ENCODE measurements at places on chromosomes 13 and 19. TPM values are rescaled to one million over a fixed set of nuclear protein-coding genes. Genes with fewer than 3 reads are reported as not detected.

- no peak for DNase-seq
- no peaks in the 10 kb centered on the region for H3K27me3 ChIP-seq
- H3K4me3 ChIP-seq = no peak overlapping the region
Observed at GRCh38 chr13:108947551-108948030, 318.2 kb downstream of the MYO16 start.

GRCh38 chr13:33785384-33785783, 32.6 kb upstream of the RFC3 start:
- no peaks in the 10 kb centered on the region for H3K36me3 ChIP-seq
- no peak overlapping the region for H3K4me3 ChIP-seq
- H3K4me1 ChIP-seq = no peaks in the 10 kb centered on the region
- H3K27me3 ChIP-seq = no peaks in the 10 kb centered on the region
- H3K27ac ChIP-seq = no peak overlapping the region

DNA sequence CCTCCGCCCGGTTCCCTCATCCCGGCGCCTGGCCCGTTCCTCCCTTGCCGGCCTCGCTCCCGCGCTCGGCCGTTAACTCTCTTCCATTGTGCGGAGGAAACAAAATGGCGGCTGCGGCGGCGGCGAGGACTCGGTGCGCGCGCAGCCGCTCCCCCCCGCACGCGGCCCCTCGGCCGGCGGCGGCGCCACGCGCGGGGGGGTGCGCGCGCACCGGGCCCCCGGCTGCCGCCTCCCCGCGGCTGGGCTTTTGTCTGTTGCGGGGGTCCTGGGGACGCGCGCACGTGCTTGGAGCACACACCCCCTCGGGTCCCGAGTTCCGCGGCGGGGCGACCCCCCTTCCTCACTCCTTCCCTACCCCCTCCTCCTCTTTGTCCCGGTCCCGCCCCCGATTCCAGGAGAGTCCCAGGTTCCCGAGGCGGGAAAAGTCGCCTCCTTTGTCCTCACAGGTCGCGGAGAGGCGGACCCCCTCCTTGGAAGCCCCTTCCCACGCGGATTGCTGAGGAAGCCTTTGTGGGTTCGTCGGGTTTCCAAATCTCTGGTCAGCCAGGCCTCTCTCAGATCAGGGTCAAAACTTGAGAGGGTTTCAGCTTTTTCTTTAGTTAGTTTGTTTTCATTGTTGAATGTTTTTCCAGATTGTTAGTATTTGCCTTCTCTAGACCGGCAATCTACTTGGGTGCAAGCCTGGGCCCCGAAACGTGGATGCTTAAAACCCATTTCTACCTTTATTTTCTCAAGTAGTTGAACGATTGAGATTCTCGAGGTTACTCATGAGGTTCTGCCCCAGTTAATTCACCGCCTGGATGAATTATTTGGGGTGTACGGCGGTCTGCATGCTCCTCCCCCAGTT, 687 bp downstream of the ILF3 start:
- H3K27me3 ChIP-seq = no peaks in the 10 kb centered on the region
- peaks cover 19% of the 10 kb centered on the region for H3K36me3 ChIP-seq
- peak; percentile 72 for DNase-seq
- H3K4me3 ChIP-seq = peak overlapping the region; percentile 83
- peak overlapping the region; percentile 99 for H3K27ac ChIP-seq

- no peak overlapping the region for H3K27ac ChIP-seq
- H3K4me1 ChIP-seq = no peaks in the 10 kb centered on the region
- H3K4me3 ChIP-seq = no peak overlapping the region
- peaks cover 7% of the 10 kb centered on the region for H3K36me3 ChIP-seq
- DNase-seq = no peak
Observed at GRCh38 chr13:20671789-20672188, 31.7 kb upstream of the IL17D start.

- no peaks in the 10 kb centered on the region for H3K27me3 ChIP-seq
- H3K4me3 ChIP-seq = no peak overlapping the region
- H3K36me3 ChIP-seq = no peaks in the 10 kb centered on the region
- H3K27ac ChIP-seq = no peak overlapping the region
- DNase-seq = no peak
Observed at GRCh38 chr19:51796195-51796679, 1.3 kb downstream of the FPR3 start.

DNA sequence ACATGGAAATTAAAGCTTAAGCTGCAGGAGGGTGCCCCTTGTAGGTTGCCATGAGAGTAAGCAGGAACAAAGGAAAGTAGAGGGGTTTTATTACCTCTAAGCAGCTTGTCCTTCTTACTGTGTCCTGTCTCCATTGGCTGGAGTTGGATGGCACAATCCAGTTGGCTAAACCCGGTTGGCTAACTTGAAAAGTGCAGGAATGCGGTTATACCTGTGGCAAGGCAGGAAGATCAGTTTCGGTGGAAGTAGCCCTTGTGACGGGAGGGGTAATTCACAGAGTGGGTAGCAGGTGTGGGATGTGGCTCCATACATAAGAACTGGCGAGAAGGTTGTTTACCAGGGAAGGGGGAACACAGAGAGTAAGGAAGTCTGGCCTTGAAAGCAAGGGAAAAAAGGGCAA, 3.2 kb downstream of the ZNF726 start:
- no peaks in the 10 kb centered on the region for H3K27me3 ChIP-seq
- H3K27ac ChIP-seq = peak overlapping the region; percentile 92
- peaks cover 2% of the 10 kb centered on the region for H3K4me1 ChIP-seq
- DNase-seq = no peak

DNA sequence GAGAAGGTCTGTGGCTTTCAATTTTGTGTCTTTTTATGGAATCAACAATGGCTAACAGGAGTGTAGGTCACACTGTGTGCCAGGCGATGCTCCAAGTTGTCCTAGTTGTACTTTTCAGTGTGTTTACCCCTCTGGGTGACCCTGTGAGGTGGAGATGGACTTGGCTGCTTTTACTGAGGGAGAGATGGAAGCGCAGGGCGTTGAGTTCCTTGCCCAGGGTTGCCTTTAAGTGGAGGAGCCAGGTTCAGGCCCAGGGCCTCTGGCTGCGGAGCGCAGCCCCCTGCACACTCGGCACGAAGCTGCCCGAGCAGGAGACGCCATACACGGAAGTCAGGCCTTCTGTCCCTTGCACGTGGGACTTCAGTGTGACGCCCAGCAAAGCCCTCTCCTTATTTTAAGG, 112.8 kb downstream of the RAB20 start:
- DNase-seq = no peak
- peaks cover 4% of the 10 kb centered on the region for H3K4me1 ChIP-seq
- no peaks in the 10 kb centered on the region for H3K27me3 ChIP-seq
- no peak overlapping the region for H3K27ac ChIP-seq

The RASAL3 gene
- total RNA-seq = not detected

The POGLUT2 gene
- total RNA-seq = 20.7 TPM
